Activated CD8-positive, alpha-beta memory T cell treated with anti-CD3 and anti-CD28 coated beads for 48 hours (primary cell): ENCODE measurements at places on chromosomes 5 and 9.

- no peak for DNase-seq
Measured at GRCh38 chr5:140142856-140143255, 17.1 kb downstream of the IGIP start.

DNA sequence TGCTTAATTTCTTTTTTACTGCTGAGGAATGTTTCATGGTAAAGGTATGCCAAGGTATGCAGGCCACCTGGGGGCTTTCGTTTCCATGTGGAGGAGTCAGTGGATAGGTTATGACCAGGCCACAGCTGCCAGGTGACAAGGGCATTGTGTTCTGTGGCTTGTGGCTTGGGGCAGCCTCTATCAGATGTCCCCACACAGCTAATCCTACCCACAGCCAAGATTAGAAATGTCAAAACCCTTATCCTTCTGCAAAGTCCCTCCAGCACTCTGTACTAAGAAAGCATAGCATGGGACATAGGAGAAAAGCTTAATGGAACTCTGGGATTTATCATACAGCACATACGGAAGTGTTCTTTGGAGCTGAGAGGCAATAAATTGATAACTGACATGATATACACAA, 171.2 kb upstream of the S1PR3 start:
- DNase-seq = no peak

GRCh38 chr5:180823940-180824629, 21.5 kb upstream of the MGAT1 start:
- no peak for DNase-seq

- no peak for DNase-seq
Measured at GRCh38 chr5:80963966-80964481, 3.9 kb downstream of the RASGRF2 start.

- DNase-seq = no peak
Measured at GRCh38 chr5:168859471-168859870, 280.3 kb upstream of the PANK3 start.

DNA sequence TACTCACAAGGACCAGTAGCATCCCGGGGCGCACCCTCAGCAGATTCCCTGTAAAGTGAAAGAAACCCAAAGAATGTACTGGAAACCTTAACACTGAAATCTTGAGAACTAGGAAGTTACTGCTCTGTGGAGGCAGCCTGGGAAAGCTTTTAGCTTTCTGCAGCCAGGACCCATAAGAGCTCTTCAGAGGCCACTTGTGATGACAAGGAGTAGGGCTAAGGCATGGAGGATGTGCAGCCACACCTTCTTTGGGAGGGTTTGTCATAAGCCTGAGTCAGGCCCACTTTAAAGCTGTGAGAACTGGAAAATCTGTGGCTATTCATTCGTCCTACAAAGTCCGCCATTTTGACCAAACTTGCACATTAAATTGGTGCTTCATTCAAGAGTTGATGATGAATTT, 291.1 kb upstream of the TLE4 start:
- no peak for DNase-seq
